HAP-1 (cell line): ENCODE measurements at places on chromosomes 6 and 20.

GRCh38 chr6:45462190-45463134, 84.7 kb upstream of the SUPT3H start:
- DNase-seq, result no peak

DNA sequence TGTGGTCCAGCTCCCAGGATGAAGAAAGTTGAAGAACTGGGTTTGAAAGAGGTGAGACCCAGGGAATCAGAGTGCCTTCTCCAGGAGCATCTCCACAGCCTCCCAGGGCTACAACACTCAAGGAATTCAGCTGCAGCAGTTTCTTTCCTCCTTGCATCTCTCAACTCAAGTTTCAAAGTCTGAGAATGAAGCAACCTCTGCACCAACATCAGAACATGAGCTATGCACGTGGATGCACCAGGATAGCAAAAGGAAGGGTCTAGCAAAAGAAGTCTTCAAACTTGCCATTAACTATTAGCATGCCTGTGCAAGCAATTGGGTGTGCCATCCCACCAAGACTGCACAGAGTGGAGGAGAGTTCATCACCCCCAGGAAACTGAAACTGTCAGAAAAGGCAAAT, 193.9 kb downstream of the OTOR start:
- DNase-seq, result no peak

DNA sequence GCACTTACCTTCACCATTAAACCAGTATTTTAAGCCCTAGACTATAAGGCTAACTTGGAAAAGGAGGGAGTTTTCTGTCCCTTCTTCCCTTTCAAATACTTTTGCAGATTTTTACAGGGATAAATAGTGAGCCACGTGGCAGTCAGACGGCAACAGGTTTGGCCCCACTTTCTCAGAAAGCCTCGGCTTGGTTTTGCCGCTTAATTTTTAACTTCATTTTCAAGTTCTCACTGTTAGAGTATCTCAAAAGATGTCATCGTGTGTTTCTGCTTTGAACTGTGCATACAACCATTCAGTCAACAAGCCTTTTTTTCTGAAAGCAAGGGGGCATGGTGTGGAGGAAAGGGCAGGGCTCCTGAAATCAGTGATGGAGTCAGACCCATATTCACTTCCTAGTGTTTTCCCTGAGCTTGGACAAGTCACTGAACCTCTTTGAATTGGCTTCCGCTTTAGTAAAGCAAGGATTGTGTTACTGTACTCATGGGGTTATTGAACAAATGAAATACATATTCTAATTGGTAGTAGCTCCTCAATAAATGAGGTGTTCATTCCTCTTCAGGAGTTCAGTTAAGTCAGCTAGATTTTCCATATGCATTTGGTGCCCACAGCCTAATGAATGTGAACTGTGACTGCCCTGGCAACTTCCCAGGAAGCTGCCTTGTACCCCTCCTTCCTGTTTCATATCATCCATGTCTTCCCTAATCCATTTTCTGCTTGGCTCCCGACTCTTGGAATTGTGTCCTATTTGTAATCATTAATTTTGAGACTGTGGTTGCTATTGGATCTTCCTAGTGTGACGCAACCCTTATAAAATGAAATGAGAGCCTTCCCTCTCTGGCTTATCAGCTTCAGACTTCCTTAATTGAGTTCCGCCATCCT, at the start of gene SLC17A2:
Gene SLC17A2 (minus strand): TSS at position 160 of the 879 bp plus-strand sequence. CDS start 4,895 bp downstream, outside the sequence.
- DNase-seq, result no peak

GRCh38 chr6:170000071-170000843, 248.8 kb downstream of the ERMARD start:
- DNase-seq, result no peak

DNA sequence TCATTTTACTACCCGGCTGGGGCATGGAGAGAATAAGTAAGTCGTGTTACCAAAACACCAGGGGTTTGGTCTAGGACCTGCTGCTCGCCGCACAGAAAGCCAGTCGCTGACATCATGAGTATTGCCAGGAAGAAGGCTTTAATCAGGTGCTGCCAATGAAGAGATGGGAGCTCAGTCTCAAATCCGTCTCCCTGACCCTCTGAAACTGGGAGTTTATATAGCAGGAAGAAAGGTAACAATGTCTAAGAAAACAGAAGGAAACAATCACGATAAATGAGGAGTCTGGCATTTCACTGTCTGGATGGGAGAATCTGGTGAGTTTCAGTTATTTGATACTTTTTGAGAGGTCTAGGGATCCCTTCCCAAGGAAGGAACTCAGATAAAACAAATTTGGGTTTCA, 437.9 kb upstream of the JARID2 start:
- DNase-seq, result no peak

- DNase-seq, result peak; percentile 36
These were observed 185.5 kb upstream of the RALGAPA2 start for GRCh38 chr20:20897922-20898321.

DNA sequence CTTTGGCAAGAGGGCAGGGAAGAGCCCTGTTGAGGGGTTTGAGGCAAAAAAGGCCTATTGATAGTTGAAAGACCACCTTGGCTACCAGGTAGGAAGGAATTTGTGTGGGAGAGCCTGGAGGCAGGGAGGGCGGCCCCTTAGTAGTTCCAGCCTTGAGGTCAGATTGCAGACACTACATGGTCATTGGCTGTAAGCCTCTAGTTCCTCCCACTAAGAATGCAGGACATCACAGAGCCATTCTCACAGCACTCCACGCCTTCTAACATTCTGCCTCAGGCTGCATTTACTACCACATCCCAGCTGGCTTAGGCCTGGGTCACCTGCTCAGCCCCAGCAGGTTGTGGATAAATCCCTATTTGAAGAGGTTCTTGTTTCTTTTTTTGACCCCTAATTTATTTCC, 91.0 kb upstream of the SNX9 start:
- DNase-seq, result no peak

- no peak for DNase-seq
These were observed 810 bp upstream of the ABHD16B start for GRCh38 chr20:63860325-63861051.

DNA sequence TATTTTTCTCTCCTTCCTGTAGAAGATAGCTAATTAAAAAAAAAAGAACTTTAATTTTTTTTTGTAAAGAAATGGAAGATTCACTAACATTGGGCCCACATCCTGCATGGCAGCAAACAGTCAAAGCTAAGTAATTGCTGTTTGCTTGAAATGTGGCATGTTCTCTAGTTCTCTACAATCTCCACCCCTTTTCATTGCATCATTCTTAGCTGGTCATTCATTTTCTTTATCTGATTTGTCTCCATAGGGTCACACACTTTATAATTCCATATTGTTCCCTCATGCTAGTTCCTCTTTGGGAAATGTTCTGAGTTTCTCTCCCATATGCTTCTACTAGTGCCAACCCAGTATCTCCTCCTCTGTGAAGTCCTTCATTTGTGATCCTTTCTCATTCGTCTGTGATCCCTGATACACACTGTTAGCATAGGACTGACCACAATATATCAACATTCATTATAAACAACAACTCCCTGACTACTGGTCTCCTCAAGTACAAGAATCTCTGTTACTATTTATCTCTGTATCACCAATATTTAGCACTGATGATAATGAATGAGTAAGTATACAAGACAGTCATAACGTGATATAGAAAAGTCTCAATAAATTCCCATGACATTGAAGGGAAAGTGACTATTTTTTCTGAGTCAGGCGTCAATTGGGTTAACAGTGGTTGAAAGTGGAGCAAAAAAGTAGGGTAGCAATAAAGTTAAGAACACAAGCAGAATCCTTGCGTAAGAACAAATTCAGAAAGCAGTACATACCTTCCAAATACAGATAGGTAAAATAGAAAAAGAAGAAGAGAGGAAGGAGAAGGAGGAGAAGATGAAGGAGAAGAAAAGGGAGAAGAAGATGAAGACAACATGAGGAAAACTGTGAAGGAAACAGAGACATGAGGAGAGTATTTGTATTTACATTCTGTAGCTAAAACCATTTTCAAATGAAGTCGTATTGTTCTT, 33.2 kb upstream of the MYB start:
- DNase-seq, result no peak

GRCh38 chr6:28443112-28443773, at the start of gene ZSCAN23:
Gene ZSCAN23, minus strand, starts transcription at chr6:28443491. Its CDS starts 7,225 bp downstream, at chr6:28436266.
- peak; percentile 86 for DNase-seq
